ENCODE measurements at places on chromosomes 11 and 22.

DNA sequence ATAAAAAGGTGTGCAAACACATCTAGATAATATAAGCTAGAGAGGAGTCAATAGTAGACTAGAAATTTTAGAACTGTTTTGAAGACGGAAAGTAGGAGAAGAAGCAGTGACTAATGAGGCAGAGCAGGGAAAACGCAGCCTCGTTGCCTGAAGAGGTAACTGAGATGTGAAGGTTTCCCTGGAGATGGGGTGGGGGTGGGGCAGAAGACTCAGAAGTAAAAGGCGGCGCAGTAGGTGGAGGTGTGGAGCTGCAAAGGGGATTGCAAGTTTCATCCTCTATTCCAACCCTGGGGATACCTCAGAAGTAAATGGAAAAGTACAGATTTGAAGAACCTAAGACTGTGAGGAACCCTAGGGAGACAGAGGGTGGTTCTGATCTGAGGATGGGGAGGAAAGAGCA lies 109.5 kb downstream of the TMPRSS5 start:
- ATAC-seq = no peak

DNA sequence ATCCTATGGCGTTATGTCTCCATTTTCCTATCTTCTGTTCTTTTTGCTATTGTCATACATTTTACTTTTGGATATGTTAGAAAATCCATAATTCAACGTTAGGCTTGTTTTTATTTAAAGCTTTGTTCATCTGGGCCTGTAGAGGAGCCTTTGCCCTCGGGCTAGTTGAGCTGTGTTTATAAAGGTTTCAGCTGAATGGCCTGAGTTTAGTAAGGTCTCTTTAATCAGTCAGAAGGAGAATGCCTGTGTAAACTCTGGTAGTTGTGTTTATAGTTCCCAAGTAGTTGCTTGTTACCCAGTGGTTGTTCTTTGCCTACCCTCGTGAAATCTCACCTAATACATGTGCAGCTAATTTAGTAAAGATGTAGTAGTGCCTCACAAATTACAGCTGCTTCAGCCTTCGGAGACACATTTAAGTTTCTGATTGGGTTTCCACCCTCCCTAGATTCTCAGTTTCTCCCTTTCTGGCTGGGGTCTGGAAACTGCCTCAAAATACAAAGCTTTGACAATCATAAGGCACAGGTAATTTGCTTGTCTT lies 33.1 kb downstream of the MTMR3 start:
- ATAC-seq = no peak

DNA sequence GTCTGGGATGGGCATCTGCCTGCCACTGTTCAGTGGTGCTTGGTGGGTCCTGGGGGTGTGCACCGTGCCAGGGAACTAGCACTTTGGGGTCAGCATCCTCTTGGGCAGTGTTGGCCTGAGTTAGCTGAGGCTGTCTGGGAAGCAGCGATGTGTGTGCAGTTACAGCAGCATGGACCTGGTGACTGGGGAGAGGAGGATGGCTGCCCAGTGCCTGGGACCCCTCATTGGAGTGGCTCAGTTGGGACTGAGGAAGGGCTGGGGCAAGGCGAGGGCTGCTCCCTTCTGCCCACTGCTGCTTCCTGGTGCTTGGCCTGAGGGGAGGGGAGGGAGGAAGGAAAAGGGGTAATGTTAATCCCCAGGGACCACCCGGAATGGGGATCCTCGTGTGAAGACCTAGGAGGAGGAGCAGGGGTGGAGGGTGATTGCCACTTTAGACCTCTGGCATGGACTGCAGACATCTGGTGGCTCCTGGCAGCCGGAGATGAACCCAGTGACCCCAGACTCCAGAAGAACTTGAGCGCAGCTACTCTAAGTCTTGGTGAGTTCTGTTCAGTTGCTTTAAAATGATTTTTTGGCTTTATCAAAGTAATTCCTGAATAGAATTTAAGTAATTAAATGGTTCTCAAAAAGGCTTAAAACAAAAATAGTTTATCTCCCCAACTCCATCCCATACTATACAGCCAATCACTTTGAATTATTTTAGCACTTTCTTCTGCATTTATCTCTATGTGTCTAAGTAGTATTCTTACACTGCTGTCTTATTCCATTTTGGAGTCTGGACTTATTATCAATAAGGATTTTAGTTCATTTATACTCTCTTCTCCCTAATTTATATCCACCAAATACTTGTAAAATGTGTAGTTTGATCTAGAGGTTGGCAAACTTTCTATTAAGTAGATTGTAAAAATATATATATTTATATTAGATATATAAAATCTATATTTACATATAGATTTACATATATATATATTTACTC lies 15.4 kb upstream of the TMEM191C start:
- ATAC-seq = no peak

- ATAC-seq = no peak
These were observed 11.0 kb upstream of the MS4A6A start for GRCh38 chr11:60193687-60194433.

- ATAC-seq = no peak
These were observed 85.3 kb upstream of the GAL start for GRCh38 chr11:68598816-68599653.

DNA sequence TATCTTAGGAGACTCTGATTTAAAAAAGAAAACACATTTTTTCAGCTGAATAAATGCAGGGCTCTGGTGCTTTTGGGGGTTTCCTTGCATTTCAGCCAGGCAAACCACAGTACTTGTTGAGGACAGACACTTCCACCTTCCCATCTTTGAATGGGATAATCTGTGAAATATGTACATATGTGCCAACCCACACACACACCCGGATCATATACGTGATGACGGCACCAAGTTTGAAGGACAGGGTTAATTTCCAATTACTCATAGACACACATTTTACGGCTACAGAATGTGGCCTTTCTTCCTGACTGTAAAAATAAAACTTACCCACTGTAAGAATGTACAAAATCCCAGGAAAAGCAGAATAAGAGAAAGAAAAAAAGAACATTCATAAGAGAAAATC lies 104.4 kb downstream of the MPPED2 start:
- ATAC-seq = no peak

DNA sequence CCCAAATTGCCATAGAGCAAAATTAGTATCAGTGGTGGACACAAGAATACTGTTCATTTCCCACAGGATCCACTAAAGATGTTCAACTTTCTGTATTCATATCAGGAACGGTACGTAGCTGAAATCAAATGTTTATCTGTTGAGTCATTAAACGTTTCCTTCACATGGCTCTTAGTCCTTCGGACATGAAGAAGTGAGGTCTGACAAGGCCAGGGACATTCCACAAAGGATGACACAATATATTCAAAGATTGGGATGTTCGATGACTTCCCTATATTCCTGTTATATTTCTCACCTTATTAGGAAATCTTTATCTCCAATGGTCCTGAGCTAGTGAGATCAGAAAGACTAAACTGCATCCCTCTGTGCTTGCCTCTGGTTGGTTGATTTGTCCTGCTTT lies 129.0 kb downstream of the ETS1 start:
- no peak for ATAC-seq
